NCI-H2029 treated with DMSO at 0.1 percent for 48 hours (cell line): ENCODE measurements at places on chromosomes 6 and 20.

- DNase-seq = no peak
Measured at GRCh38 chr6:72376736-72377135, 245.1 kb upstream of the KCNQ5 start.

GRCh38 chr20:46028772-46029371 lies at the start of gene SLC12A5:
Gene SLC12A5 (plus strand): TSS chr20:46029215. CDS start chr20:46029345, 130 bp downstream.
- no peak for DNase-seq

DNA sequence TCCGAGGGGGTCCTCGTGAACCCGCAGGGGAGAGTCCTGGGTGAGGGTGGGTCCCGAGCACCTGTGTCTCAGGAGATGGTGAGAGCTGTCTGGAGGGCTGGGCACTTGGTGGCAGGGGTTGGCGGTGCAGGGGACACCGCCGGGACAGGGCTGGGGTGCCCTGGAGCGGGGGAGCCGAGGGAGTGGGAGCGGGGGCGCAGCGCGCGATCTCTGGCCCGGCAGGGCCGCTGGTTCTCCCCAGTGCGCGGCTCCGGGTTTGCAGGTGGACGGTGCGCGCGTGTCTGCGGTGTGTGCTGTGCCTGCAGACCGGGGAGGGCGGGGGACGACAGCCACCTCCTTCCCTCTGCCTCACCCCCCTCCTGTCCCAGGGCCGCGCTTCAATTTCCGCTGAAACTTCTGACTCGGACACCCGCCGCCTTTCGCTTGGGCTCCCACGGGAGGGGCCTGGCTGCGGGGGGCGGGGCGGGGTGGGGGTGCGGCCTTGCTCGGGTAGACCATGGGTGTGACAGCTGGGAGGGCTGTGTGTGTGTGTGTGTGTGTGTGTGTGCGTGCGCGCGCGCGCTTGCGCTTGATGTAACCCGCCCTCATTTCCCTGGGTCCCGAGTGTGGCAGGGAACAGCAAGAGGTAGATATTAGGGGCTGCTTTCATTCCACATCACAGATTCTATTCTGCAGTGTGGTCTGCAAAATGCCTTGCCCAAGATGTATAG lies 1.2 kb downstream of the TRIB3 start:
- no peak for DNase-seq

DNA sequence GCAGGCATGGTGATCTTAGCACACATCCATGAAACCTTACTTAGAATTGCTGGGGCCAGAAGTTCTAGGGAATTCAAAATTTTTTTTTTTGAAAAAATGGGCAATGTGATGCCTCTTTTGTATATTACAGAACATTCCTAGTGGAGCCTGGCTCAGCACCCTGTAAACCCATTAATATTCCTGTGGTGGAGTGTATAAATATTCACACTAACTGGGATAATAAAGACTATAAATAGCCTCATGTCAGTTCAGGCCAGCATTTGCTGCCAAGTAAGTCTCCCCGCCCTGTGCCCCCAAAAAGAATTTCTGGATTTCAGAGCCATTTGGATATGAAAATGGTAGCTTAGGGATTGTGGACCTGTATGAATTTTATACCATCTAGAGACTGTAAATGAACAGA lies 14.8 kb downstream of the BANF2 start:
- DNase-seq = no peak
